ENCODE measurements at places on chromosomes 6 and 20.

DNA sequence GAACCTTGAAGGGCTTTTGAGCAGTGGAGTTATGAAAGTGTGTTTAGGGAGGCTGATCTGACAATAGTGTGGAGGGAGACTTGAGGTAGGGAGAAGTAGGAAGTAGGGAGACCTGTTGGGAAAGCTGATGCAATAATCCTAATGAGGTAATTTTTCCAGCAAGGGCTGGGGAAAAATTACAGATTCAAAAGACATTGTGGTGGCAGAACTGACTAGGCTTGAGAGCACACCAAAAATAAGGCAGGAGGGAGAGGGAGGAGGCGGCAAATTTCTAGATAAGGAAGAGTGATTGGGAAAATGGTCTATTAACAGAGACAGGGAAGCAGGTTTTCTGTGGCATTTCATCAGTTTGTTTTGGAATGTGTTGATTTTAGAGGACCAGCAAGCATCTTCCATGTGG lies 5.5 kb downstream of the PRRT1 start:
- DNase-seq: no peak

GRCh38 chr6:16511040-16511660 lies 250.1 kb downstream of the ATXN1 start:
- no peak for DNase-seq

DNA sequence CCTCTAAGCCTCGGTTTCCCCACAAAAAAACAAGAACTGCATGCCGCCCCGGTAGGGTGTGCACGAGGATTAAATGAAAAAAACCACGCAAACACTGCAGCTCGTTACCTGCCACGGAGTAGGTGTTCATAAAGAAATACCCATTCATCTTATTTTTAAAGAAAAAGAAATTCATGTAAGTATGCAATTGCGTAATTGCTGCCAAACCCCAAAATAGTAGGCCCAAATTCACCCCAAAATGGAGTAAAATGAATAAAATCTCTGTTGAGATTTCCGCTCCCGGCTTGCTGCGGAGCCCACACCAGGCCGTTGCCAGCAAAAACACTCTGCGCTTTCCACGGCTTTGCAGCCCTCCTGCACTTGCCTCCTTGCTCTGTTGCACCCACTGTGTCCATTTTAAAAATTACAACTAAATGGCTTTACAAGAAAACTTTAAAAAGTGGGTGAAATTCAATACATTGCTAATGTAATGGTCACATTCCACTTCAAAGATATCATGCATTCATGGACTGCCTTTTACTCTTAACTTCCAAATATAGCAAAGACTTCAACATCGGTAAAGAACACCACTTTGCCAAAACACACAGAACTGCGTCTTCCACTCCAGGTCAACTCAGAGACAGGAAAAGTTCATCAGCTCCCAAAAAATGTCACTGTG lies 125.0 kb downstream of the ZMYND8 start:
- no peak for DNase-seq

- no peak for DNase-seq
Measured at GRCh38 chr6:48188158-48188557, 77.2 kb upstream of the PTCHD4 start.

DNA sequence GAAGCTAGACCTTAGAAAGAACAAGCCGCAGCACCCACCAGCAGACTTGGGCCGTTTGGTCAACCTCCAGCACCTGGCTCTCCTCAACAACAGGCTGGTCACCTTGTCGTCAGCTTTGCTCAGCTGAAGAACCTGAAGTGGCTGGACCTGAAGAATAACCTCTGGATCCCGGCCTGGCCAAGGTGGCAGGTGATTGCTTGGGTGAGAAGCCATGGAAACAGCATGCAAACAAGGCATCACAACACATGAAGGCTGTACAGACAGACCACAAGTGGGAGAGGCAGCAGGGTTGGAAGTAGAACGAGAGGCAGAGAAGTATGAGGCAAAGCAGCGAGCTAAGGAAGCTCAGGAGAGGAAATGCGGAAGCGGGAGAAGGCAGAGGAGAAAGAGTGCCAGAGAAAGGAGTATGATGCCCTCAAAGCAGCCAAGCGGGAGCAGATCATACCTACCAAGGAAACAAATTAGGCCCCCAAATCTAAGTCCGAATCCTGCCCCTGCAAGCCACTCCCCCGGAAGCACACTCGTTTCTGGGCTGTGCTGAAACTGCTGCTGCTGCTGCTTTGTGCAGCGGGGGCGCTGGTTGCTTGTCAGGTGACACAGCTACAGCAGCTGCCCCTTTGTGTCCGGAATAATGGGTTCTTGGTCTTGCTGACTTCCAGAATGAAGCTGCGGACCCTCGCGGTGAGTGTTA lies 121.6 kb upstream of the LGSN start:
- DNase-seq: no peak

GRCh38 chr6:28693033-28693750 lies 167.5 kb downstream of the GPX5 start:
- DNase-seq: no peak

GRCh38 chr20:39112178-39112743 lies 150.1 kb downstream of the DHX35 start:
- peak; percentile 41 for DNase-seq

DNA sequence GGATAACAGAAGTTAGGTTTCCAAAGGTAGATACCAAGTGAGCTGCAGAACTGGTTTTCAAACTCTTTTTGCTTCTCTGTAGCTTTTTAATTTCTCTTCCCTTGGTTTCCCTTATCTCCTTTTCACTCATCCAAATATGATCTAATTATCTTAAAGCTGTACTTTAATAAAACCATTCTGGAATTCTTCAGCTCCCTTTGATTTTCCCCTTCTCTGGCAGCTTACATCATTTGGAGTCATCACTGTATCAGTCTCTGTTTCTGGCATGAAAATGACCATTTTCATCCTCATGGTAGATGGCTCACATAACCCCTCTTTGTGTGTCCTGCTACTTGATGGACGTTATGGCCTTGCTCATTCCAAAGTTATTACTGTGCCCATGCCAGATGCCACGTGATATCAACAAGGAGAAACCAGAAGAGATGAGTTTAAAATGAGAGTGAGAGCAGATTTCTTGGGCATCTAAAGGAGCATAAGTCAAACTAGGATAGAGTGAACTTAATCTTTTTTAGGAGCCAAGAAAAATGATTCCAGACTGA lies 620.2 kb downstream of the QKI start:
- no peak for DNase-seq

DNA sequence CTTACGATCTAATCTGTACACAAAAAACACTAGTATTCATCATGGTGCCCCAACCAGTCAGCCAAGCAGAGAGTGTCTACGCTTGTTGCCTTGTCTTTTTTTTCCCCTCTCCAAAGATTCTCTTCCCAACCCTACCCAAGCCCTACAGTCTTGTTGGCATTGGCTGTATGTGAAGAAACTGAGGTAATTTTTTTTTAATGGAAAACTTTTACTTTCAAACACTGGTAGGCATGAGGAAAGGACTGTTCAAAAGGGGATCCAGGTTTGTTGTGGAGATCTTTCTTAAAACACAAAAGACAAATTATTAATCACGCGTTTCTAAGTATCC lies 89.2 kb upstream of the PRSS16 start:
- DNase-seq: no peak

DNA sequence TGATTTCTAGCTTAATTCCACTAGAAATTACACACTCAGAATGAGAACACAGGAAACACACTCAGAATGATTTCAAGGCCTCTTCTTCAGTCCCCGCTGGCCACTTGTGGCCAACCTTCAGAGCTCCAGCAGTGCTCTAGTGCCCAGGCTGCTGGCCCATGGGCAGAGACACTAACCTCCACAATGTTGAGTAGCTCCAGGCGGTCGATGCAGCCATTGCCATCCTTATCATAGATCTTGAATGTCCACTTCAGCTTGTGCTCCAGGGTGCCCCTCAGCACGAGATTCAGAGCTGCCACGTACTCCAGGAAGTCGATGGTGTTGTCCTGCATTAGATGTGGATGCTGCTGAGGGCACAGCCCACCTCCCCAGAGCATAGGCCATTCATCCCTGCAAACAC lies 6.3 kb downstream of the GUCA1B start:
- DNase-seq: no peak

GRCh38 chr6:129748901-129749748 lies 39.1 kb upstream of the ARHGAP18 start:
- no peak for DNase-seq

GRCh38 chr6:46269447-46270229 lies 98.9 kb upstream of the ENPP5 start:
- DNase-seq: no peak

DNA sequence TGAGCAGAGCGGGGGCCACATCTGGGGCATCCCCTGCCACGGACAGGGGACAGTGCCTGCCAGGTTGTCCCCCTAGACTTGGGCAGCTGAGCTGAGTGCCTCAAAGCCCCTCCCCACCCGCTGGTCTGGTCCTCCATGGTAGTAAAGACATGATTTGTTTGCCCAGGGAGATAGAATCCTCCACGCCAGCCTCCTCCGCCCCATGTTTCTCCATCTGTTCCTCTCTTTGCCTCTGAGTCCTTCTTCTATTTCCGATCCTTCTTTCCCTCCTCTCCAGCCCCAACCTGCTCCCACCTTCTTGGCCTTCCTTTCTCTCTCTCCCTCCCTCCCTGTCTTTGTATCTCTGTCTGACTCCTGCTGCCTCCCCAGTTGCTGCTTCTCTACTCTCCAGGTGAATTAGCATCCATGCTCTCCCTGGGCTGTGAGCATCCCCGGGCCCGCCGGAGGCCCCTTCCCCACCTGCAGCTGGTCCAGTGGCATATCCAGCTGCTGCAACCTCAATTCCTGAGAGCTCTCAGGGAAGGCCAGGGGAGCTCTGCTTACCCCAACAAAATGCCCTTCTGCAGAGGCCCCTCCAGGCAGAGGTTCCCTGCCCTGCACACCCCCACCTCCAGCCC lies 45.8 kb downstream of the CPNE5 start:
- DNase-seq: no peak

- DNase-seq: no peak
Measured at GRCh38 chr6:5778317-5778857, 228.3 kb downstream of the NRN1 start.

DNA sequence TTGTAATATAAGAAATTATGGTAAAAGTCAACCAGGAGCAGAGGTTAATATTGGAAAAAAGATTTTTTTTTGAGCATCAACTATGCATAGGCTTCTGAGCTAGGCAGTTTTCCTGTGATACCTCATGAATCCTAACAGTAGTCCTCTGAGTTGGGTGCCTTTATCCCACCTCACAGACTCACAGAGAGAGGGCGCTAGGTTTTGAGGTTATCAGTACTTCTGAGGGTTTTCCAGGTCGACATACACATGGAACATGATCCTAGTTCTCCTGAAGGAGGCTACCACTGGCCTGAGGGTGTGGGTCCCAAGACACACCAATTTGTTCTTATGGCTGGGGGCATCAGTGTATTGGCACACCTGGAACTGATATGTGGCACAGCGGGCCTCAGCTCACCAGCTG lies 358.8 kb upstream of the JAG1 start:
- no peak for DNase-seq

DNA sequence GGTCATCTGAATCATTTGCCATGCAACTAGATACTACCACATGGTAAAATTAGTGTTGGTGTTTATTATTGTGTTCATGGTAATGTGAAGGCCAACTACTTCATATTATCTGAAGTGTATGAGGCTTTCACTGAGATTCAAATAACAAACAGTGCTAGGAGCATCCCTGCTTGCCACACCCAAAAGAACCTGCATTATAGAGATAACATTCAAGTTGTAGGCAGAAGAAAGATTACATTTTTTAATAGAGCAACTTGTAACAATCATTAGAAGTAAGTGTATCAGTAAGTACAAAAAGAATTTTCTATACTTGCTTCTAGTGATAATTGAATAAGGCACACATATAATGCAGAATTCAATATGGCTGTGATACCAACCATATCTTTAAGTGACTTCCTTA lies 49.8 kb downstream of the BCKDHB start:
- DNase-seq: no peak

GRCh38 chr6:78618970-78619369 lies 248.4 kb upstream of the IRAK1BP1 start:
- no peak for DNase-seq

DNA sequence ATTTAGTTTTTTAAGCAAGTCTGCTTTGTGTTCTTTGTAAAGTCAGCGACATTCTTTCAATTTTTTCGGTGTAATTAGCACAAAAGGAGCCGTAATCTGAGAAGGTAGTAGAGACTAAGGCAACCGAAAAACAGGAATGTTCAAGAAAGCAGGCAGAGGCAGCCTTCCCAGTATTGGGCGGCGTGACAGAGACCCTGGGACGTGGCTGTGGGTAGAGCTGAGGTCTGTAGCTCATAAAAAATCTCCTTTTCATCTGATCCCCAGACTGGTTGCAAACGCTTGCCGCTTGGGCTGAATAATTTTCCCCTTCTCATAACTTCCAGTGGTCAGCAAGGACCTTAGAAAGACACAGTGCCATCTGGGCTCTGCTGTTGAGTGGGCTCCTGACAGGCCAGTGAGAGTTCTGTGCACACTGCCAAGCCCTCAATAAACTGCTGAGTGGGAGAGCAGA lies 30.8 kb downstream of the GNAS start:
- no peak for DNase-seq

DNA sequence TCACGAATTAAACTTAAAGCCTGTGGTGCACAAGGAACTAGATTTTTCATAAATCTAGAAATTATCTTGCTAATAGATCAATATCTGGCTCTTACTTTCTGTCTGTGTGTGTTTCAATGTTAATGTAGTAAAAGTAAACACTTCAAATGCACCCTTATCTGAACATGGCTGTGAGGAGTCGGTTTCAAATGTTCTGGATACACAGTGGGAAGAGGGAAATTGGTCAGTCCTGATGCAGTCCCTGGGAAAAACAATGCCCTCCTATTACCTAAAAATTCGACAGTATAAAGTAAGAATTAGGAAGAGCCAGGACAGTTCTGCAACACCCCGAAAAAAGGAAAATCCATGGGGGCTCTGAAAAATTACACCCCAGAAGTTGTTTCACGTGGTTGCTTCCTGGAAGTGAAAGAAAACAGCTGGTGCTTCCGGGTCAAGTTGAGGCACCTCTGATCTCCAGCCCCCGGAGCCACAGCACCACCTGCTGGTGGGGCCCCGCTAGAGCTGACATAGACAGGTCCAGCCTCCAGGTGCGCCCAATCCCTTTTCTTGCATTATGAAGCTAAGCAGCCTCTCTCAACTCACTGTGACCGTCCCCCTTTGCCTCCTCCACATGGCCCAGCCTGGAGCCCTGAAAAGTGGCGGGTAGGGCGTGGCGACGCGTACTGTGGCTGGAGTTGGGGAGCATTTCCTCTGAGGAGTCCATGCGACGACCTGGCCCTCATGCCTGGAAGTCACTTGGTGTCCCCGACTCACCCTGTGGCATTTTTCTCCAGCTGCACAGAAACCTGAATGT lies 8.3 kb downstream of the SEMG2 start:
- DNase-seq: no peak

- no peak for DNase-seq
Measured at GRCh38 chr20:19815553-19815991, 57.5 kb downstream of the RIN2 start.

DNA sequence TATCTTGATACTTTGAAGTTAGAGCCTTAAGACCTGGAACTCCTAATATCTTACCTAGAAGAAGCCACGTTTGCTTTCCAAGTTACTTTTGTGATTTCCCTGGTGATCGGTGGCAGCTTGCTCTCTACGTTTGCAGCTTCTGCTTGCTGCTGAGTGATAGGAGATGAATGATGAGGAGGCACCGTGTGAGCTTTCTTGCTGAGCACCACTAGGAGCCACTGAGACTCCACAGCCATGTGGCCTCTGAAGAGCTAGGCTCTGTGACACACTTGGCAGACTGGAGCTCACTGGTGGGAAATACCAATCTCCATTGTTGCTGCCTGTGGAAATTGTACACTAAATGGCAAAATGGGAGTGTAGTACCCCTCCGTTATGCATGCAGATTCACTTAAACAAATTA lies 161.8 kb downstream of the IBTK start:
- DNase-seq: no peak
